C1 segment of cervical spinal cord (tissue), 14 donors: ENCODE measurements at places on chromosomes 3 and 15.
A peak's percentile ranks its signal among the peaks of the same experiment; 100 is the strongest.

- DNase-seq, result no peak
Measured at GRCh38 chr3:146065573-146066006, 95.4 kb downstream of the PLOD2 start.

DNA sequence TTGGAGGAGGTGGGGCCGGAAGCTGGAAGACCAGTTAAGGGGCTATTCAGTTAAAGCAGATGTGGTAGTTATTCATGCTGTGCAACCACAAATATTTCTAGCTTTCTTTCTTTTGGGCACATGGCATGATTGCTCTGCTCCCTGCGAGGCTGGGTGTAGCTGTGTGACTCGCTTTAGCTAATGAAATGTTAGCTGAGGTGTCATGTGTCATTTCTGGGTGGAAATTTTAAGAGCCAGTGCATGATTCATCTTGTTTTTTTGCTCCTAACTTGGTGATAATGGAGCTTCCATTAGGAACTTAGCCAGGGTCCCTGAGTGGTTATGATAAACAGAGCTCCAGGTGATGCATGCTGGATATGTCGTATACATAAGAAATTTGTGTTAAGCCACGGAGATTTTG lies 300.6 kb downstream of the SATB1 start:
- DNase-seq, result no peak

- no peak for DNase-seq
Measured at GRCh38 chr3:188270423-188270972, 116.5 kb downstream of the LPP start.

DNA sequence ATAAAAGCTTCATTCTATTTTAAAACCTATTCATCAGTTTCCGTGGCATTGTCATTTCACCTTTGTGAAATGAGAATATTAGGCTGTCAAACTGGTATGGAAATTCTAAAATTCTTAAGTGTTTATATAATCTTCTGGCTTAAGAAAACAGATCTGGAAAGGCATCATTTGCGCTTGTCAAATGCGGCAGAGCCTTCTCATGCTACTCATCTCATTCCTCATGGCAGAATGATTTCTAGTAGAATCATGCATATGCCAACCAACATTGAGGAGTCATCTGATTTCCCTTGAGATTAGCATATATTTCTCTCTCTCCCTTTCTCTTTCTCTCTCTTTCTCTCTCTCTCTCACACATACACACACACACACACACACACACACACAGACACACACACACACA lies 48.8 kb downstream of the STRIT1 start:
- DNase-seq, result no peak

DNA sequence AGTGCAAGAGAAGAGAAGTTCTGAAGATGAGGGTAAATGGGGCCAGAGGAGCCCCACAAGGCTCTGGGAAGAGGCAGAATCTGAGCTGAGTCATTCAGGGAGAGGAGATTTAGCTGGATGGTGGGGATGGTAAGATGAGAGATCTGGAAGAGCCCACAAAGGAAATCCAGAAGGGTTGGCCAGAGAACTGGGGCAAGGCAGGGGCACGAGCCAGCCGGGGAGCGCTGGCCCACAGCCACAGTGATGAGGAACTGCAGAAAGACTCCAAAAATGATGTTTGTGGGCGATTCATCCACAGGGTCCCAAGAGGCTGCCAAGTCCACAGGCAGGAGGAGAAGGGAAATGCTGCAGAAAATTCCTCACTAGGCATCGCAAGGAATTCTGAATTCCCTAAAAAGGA lies 75.9 kb upstream of the ATP2B2 start:
- no peak for DNase-seq

GRCh38 chr3:126501054-126501453 lies 16.5 kb downstream of the UROC1 start:
- no peak for DNase-seq

- DNase-seq, result no peak
Measured at GRCh38 chr3:103609472-103609871, 1174.7 kb downstream of the ZPLD1 start.

DNA sequence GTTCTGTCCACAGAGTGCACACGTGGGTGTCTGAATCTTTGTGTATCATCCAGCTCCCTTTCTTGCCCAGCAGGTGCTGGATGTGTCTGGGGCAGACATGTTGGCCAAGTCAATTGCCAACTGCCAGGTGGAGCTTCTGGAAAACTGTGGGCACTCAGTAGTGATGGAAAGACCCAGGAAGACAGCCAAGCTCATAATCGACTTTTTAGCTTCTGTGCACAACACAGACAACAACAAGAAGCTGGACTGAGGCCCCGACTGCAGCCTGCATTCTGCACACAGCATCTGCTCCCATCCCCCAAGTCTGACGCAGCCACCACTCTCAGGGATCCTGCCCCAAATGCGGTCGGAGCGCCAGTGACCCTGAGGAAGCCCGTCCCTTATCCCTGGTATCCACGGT lies 12.5 kb upstream of the RPP14 start:
- peak; percentile 43 for DNase-seq

GRCh38 chr15:43518197-43518761 lies 871 bp downstream of the MAP1A start:
- peak; percentile 75 for DNase-seq

DNA sequence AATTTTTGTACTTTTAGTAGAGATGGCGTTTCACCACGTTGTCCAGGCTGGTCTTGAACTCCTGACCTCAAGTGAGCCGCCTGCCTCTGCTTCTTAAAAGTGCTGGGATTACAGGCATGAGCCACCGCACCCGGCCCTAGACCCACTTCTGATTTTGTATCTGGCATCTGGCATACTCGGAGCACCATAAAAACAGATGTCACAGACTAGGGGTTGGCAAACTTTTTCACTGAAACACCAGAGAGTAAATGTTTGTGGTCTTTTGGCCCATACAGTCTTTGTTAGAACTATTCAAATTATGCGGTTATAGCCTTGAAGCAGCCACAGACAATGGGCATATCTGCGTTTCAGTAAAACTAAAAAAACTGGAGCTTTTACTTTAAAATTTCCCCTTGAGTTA lies 110.7 kb downstream of the TJP1 start:
- no peak for DNase-seq

- no peak for DNase-seq
Measured at GRCh38 chr3:79001255-79001654, 766.5 kb downstream of the ROBO1 start.

- no peak for DNase-seq
Measured at GRCh38 chr3:21170964-21171363, 580.0 kb downstream of the ZNF385D start.

GRCh38 chr3:190701096-190701532 lies 161.4 kb downstream of the GMNC start:
- peak; percentile 8 for DNase-seq

DNA sequence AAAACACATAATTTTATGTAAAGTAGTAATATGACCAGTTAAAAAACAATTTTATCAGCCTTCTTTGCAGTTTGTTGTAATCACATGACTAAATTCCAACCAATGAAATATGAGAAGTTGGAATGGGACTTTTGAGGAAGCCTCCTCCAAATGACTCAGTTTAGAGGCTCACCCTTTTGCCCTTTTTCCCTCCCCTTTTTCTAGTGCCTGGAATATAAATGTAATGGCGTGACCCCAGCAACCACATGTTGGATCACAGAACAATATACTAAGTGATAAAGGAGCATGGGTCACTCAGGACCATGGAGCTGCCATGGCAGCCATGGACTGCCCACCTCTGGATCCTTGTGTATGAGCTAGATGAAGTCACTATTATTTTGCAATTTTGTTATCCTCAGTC lies 48.8 kb upstream of the HEG1 start:
- no peak for DNase-seq

GRCh38 chr3:110576960-110577359 lies 494.7 kb upstream of the NECTIN3 start:
- DNase-seq, result no peak

DNA sequence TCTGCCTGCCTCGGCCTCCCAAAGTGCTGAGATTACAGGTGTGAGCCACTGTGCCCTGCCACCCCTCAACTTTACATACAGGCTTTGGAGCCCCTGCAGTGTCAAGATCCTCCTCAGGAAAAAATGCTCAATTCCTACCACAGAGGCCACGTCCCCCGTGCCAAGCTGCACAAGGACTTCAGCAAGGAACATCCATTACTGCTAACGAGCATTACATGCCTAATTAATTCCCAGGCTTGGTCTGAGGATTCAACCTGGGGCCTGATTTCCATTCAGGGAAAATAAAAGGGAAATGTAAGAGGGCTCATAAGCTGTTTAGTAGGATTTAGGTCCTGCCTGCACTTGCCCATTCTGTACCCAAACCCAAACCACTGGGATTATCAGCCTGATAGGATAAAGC lies 161.4 kb downstream of the RAB11A start:
- no peak for DNase-seq

DNA sequence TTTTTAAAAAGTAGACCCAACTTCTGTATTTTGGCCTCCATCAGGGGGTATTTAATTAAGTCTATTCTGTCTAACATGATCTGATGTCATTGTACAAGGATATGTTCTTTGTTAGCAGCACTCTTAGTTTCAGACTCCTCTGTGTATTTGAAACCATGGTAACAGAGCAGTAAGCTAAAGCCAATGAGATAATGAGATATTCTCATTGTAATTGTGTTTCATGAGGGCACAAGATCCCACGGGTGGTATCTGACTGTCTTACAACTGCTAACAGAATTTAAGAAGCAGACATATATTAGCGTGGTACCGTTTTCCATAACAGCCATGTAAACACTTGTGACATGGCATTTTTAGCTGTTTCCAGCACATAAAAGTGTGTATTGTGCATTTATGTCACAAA lies 251.2 kb upstream of the VEPH1 start:
- DNase-seq, result no peak

- DNase-seq, result no peak
Measured at GRCh38 chr3:37086918-37087317, 87.5 kb downstream of the LRRFIP2 start.

DNA sequence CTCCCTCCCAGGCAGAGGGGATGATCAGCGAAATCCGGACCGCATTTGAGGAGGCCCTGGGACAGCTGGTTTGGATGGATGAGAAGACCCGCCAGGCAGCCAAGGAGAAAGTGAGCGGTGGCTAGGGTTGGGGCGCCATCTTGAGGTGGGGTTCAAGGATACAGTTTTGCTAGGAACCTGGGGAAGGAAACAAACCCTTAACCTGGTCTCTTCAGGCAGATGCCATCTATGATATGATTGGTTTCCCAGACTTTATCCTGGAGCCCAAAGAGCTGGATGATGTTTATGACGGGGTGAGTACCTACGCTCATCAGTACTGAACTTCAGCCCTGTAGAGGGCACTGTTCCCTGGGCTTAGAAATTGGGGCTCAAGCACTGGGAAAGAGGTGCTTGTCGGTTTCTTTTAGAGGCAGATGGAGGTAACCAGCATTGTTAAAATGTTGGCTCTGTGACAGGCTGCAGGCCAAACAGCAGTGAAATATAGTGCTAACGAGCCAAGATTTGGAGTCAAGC lies 9.6 kb upstream of the PSMD2 start:
- no peak for DNase-seq
